Hematopoietic multipotent progenitor cell treated with erythropoietin and hydrocortisone succinate and interleukin-3 and kit ligand, for 15 days (in vitro differentiated cells): ENCODE measurements at places on chromosomes 1 and 21.
A peak's percentile ranks its signal among the peaks of the same experiment; 100 is the strongest.

GRCh38 chr1:154852845-154853244 lies 17.2 kb downstream of the KCNN3 start:
- no peak for DNase-seq

GRCh38 chr1:115882913-115883902 lies 42.3 kb upstream of the NHLH2 start:
- no peak for DNase-seq

DNA sequence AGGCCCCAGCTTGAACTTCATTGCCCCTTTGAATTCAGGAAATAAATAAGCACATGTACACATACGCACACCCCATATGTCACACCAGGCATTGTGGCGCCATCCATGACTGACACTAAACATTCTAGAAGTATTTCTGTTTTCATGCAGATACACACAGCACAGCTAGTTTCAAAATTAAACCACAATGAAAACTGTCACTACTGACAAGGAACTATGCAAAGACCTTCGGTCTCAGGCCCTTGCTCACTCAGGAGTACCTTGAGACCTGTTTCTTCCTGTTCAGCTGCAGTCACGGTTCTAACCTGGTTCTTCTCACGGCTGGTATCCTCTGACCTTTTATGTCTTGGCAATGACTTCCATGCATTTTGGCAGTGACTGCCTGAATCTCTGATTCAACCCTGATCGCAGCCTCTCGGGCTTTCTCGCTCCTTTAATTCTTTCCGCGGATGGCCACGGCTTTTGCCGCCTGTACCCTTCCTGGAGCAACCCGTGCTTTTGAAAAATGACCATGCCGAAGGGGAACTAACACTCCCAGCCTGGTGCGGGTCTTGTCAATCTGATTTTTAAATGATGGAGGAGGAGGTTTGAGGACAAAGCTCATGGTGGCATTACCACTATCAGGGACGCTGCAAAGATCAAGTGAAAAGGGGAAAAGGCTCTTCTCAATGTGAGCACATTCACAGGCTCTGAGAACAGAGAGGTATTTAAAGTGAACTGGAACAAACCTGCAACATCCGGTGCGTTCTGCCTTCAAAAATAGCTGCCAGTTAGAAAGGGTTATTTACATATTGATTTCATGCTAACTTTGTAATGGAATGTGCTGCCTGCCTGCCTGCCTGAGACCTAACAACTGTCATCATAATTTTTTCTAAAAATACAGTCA lies 384.6 kb downstream of the RRAGC start:
- no peak for DNase-seq

- DNase-seq: no peak
Observed at GRCh38 chr1:167501515-167502191, 16.7 kb downstream of the CD247 start.

DNA sequence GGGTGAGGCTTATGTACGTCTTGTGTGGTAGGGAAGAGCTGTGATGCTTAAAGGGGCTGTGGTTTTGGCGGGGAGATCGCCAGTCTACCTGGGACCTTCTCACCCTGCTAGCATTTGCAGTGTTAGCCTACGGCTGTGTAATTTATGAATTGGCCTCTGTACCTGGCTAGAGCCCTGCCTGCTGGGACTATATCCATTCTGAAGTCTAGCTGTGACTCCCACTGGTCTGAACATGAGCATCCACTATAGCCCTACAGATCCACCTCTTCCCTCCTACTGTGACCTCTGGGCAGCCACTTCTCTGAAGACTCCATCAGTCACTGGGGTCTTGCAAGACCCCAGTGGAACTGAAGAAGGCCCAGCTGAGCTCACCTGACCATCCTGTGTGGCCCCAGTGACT lies 73.7 kb downstream of the MT1HL1 start:
- no peak for DNase-seq

GRCh38 chr1:184646824-184647223 lies 107.8 kb downstream of the EDEM3 start:
- DNase-seq: no peak

- no peak for DNase-seq
Observed at GRCh38 chr1:109906160-109906838, 4.3 kb upstream of the CSF1 start.

DNA sequence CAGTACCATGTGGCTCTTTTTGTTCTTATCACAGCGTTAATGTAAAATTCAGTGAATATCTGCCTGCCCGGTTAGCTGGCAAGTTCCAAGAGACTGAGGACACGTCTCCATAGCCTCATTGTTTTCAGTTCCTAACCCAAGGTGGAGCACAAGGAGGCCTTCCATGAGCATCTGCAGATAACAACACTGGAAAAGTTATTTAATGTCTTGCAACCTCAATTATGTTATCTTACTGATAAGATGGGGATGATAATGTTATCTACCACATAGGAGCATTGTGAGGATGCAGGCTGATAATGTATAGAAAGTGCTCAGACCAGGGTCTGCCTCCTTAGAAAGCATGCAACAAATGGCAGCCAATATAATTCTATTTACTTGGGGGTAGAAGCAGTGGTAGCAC lies 109.6 kb upstream of the DNAH14 start:
- no peak for DNase-seq

GRCh38 chr1:154822233-154822632 lies 47.8 kb downstream of the KCNN3 start:
- no peak for DNase-seq

DNA sequence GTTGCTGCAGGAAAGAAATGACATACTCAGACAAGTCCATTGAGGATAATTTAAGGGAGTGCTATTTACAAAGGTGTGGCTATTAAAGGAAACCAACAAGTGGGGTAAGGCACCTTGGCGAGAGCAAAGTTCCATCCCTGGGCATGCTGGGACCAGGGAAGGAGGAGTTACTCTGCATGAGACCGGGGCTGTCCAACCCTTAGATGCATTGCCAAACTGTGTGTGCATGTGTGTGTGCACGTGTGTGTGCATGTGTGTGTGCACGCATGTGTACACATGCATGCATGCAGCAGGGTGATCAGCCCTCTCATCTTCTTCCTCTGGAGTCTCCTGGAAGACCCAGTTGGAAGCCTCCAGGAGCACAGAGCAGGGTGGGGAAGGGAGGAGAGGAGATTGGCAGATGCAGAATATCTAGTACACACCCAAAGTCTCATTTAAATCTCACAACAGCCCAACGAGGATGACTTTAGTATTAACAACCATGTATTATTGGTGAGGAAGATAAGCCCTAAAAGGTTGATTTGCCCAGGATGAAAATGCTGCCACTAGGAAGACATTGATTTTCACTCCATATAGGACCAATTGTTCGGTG lies 72.2 kb upstream of the CD34 start:
- no peak for DNase-seq

GRCh38 chr1:22217811-22218460 lies 75.0 kb upstream of the WNT4 start:
- no peak for DNase-seq

DNA sequence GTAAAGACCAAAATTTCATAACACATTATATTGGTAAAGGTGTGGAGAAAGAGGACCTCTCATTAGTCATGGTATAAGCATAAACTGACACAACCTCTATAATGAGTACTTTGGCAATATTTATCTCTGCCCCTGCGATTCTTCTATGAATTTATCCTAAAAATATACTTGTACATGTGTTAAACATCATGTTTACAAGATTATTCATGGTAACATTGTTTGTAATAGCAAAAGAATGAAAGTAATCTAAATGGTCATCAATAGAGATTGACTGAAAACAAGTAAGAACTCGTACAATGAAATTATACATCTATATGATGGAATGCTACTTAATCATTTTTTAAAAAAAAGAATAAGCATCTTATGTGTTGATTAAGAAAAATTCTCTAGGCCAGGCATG lies 96.4 kb downstream of the KIAA0319L start:
- DNase-seq: no peak

- DNase-seq: no peak
Observed at GRCh38 chr1:163038928-163039706, 30.0 kb upstream of the RGS4 start.

- DNase-seq: no peak
Observed at GRCh38 chr1:82950606-82951200, 1048.2 kb downstream of the TTLL7 start.

DNA sequence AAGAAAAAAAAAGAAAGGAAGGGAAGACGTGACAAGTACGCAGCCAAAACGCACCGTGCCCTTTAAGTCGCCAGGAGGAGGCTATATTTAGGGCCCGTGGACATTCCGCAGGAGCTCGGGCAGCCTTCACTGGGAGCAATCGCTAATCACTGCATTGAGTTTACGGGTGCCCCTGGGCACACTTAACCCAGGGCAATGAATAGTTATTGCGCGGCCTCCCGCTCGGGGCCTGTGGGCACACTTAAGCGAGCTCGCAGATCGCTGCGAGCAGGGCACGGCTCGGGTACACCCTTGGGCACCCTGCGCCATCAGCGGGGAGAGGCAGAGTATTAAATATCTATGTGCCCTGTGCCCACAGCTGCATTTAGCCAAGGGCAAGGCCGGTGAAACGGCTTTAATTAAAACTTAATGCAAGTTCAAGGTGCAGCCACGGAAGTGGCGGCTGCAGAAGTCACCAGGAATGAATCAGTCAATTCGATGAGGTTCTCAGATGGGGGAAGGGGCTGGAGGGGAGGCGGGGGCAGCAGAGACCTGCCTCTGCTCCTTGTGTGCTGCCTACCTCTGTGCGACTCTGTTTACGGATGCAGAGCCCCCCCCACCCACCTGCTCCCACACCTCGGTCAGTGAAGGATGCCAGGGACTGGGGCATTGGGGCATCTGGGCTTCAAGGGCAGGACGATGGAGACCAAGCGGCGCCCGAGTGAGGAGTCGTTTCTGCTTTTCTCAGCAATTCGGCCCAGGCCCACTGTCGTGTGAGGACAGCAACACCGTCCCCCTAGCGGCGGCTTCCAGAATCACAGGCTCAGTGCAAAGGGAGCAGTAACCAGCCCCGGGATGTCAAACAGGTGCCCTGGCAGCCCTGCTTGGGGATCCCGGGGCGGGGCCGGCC lies 51.8 kb upstream of the TARDBP start:
- peak; percentile 56 for DNase-seq

DNA sequence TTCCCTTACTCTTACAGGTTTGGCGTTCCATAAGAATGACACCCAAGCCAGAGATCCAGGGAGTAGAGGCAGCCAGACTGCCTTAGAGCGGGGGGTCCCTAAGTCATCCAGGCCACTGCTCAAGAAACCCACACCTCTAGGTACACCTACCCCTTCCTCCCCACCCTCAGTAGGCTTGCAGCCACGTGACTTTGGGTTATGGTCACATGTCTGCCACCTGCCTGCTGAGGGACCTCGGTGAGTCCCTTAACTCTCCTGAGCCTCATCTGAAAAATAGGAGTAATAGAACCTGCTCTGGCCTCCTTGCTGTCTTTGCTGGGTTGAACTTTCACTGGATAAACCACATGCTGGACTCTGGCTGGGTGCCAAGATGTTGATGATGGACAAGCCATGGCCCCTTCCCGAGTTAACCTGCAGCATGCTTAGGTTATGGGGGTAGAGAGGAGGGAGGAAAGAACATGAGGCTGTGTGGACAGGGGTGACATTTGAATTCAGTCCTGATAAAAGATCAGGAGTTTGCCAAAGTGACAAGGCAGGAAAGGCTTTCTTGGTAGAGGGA lies 4.5 kb downstream of the RPS6KA1 start:
- DNase-seq: no peak

DNA sequence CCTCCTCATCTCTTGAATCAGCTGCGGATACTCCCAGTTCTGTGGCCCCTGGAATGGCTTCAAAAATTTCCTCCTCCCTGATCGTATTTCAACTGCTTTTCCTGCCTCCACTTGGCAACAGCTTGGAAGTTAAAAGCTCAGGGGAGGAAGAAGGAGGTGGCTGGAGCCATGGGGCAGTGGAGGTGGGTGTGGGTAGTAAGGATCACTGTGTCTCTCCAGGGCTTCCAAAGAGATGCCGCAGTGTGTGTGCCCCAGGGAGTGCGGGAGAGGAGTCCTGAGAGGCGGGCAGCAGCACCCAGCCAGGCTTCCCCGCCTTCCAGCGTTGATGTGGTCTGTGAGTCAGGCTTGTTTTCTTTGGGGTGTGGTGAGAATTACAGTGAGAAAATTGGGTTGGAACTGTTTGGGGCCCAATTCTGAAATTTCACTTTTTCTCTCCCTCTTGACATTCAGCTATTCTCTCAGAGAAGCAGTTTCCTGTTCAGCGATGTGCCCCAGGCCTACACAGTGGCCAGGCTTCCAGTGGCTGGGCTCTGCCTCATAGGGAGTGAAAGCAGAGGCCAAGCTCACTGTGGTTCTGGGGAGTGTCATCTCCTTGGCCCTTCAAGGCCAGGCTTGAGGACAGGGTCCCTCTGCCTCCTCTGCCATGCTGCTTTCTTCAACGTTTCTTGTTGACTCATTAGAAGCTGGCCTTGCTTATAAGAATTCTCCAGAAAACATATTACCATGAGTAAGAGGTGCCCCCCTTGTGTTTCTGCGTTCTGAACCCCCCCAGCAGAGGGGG lies 69.0 kb downstream of the PGM1 start:
- no peak for DNase-seq

- no peak for DNase-seq
Observed at GRCh38 chr1:58290685-58291372, 255.7 kb downstream of the OMA1 start.

GRCh38 chr1:40796939-40797667 lies 13.5 kb downstream of the KCNQ4 start:
- DNase-seq: no peak

- no peak for DNase-seq
Observed at GRCh38 chr1:14392161-14392858, 206.2 kb upstream of the KAZN start.

GRCh38 chr1:70847013-70847412 lies 200.6 kb downstream of the PTGER3 start:
- no peak for DNase-seq

DNA sequence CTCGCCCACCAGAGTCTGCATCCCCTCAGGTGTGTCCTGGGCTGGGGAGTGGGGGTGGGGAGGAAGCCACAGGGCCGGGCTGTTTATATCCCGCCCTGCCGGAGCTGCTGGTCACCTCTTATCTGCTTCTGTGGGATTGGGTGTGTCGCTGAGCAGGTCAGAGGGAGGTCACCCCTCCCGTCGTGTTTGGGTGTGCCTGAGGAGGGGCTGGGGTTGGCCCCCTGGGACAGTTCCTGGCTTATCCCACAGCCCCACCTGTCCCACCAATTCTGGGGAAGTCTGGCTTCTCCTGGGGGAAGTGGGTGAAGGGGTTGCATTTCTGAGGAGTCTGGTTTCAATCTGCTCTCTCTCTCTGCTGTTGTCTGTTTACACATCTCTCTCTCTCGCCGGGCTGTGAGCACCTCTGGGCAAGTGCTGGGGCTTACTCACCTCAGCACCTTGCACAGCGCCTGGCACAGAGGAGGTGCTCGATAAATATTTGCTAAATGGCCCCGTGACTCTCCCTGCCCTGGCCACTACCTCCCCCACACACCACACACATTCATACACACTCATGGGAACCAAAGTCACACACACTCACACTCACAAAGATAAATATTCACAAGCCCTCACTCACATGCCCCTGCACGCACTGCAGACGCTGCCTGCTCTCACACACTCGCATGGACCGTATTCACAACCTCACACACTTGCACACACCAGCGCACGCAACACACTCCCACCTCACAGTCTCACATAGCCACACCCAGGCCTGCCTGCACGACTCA lies 8.3 kb downstream of the ELF3 start:
- peak; percentile 34 for DNase-seq

- DNase-seq: no peak
Observed at GRCh38 chr21:39938086-39938625, 70.9 kb downstream of the PCP4 start.
